ENCODE measurements at places on chromosomes 13 and 19. TPM values are rescaled to one million over a fixed set of nuclear protein-coding genes. Genes with fewer than 3 reads are reported as not detected.

NLRP11 gene
- total RNA-seq = 0.52 TPM

MBNL2 gene
- 12.0 TPM for total RNA-seq

DNA sequence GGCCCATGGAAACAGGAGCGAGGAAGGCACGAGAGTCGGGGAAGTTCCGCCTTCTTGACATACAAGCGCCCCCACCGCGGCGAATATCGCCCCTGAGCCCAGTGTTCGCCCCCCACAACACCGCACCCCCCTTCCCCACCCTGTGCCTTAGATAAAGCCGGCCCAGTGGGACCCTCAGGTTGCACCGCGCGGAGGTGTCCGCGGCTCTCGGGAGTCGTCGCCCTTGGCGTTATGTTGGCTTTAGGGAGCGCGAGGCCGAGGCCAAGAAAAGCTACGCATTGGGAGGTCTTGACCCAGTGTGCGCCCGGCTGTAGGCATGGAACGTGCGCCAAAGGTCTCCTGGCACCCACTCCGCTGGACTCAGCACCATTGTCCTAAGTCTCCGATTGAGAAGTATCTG is 603 bp upstream of the ZNF132 start:
- DNase-seq = no peak

GRCh38 chr19:21626924-21627697 is 121.7 kb downstream of the ZNF429 start:
- no peak for DNase-seq

DNA sequence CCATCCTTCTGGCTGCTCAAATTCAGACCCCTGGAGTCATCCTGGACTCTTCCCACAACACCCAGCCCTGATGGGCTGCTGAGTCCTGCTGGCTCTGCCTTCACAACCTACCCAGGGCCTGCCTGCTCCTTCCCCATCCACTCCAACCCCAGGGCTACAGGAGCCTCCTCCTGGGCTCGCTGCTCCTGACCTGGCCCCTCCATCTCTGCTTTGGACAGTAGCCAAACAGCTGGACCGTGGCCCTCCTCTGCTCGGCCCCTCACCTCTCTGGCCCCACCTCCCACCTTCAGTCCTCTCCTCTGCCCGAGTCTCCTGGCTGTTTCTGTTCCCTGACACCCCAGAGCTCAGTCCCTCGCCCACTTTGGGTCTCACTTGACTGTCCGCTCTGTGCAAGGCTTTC is 66.7 kb downstream of the CEBPG start:
- no peak for DNase-seq

DNA sequence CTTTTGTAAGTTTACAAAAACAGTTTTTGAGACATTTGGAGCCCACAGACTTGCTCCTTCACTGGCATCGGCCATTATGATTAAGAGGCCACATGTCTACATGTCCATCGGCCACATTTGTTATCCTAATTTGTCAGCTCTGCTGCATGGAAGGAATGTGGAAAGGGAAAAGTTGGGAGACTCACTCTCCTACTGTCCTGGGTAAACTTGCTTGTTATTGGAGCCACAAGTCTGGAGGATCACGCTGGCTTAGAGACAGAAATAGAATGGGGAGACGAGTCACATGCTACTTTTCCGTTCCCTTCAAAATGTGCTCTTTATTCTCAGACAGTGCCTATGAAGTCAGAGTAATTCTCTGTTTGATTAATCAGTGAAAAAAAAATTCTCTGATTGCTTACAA is 741.2 kb upstream of the PCDH9 start:
- DNase-seq = no peak

Measured in A673 (cell line).